Activated CD4-positive, alpha-beta T cell treated with anti-CD3 and anti-CD28 coated beads for 36 hours (primary cell): ENCODE measurements at places on chromosomes 6 and 20. TPM values are rescaled to one million over a fixed set of nuclear protein-coding genes. Genes with fewer than 3 reads are reported as not detected.

DNA sequence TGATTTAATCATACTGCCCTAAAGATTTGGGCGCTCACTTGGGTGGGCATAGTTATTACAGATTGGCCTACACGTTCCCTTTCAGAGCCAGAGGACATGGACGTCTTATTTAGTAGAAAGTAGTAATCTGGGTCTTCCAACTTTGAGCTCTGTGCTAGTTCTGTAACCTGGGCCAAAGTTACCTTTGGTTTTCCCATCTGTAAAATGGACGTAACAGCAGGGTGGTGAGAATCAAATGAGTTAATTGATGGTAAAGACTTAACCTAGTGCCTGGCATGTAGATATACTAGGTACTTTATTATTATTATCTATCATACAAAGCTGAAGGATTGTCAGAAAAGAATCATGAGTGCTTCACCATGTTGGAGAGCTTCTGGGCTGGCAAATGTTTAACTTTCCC is 74.8 kb downstream of the CDYL start:
- no peak for DNase-seq
- H3K36me3 ChIP-seq, result peaks cover 3% of the 10 kb centered on the region
- H3K27me3 ChIP-seq, result no peaks in the 10 kb centered on the region
- H3K4me1 ChIP-seq, result peaks cover 56% of the 10 kb centered on the region
- no peak overlapping the region for H3K27ac ChIP-seq

The PYGB gene
- total RNA-seq, result 21.1 TPM

GRCh38 chr6:62775427-62776022 is 435.7 kb upstream of the FKBP1C start:
- H3K4me3 ChIP-seq, result no peak overlapping the region
- no peak for DNase-seq
- no peaks in the 10 kb centered on the region for H3K4me1 ChIP-seq
- H3K27me3 ChIP-seq, result no peaks in the 10 kb centered on the region
- no peaks in the 10 kb centered on the region for H3K36me3 ChIP-seq
- no peak overlapping the region for H3K27ac ChIP-seq

The NOTCH4 gene
- total RNA-seq, result 1.1 TPM

DNA sequence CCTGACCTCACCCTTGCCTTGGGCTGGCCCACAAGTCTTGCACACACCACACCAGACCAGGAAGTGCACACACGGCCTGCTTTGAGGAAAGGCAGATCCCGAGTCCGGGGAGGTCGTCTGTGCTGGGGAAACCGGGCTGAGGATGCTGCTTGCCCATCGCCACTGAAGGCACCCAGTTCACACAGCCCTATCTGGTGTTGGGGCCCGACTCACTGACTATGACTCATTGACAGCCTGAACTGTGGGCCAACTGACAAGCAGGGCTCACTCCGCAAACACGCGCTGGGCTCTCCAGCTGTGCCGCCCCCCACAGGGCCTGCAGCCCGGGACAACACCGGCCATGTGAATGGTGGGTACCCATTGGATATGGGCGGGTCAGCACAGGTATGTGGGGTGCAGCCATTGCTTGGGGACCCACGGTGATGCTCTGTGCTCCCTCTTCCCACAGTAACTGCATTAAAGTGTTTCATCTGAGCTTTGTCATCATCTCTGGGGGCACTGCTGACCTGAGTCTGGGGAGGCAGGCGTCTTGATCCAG is 1.6 kb downstream of the SAMD10 start:
- peak overlapping the region; percentile 78 for H3K4me3 ChIP-seq
- no peaks in the 10 kb centered on the region for H3K27me3 ChIP-seq
- H3K4me1 ChIP-seq, result peaks cover 61% of the 10 kb centered on the region
- DNase-seq, result peak; percentile 83
- peak overlapping the region; percentile 86 for H3K27ac ChIP-seq
- peaks cover 35% of the 10 kb centered on the region for H3K36me3 ChIP-seq

The SUMO4 gene
- 4.7 TPM for total RNA-seq

The BMP7 gene
- 0.41 TPM for total RNA-seq

The SESN1 gene
- total RNA-seq, result 9.7 TPM

- H3K4me1 ChIP-seq, result peaks cover 27% of the 10 kb centered on the region
- no peaks in the 10 kb centered on the region for H3K27me3 ChIP-seq
- peak overlapping the region; percentile 97 for H3K4me3 ChIP-seq
Observed at GRCh38 chr20:45935416-45936046, 1.0 kb downstream of the PCIF1 start.

The OXT gene
- 0.40 TPM for total RNA-seq

The OR12D2 gene
- total RNA-seq, result not detected

The SYNDIG1 gene
- not detected for total RNA-seq

The SLC17A2 gene
- not detected for total RNA-seq

The PI3 gene
- total RNA-seq, result not detected

DNA sequence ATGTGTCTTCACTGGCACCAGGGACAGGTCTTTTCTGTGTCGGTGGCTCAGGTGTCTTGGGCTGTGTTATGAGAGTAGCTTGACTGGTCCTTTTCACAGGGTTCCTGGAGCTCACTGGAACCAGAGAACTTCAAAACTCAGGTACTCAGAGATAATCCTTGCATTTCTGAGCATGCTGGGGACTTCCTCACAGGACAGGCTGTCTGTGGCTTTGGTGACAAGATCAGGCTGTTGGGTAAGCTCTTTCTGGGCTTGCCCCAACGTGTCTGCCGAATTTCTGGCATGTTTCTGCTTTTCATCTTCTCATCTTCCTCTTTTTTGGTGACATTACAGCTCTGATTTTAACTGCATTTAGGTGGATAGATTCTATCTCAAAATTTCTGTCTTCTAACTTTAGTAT is 270.0 kb downstream of the CDH26 start:
- H3K4me3 ChIP-seq, result no peak overlapping the region
- peaks cover 1% of the 10 kb centered on the region for H3K36me3 ChIP-seq
- no peaks in the 10 kb centered on the region for H3K4me1 ChIP-seq
- H3K27ac ChIP-seq, result no peak overlapping the region

The WFDC6 gene
- total RNA-seq, result not detected

The VTA1 gene
- 73.9 TPM for total RNA-seq

The EPB41L1 gene
- total RNA-seq, result 0.67 TPM

The CGA gene
- total RNA-seq, result not detected

GRCh38 chr6:7803214-7803613 is 77.3 kb downstream of the BMP6 start:
- DNase-seq, result peak; percentile 8
- peaks cover 16% of the 10 kb centered on the region for H3K27me3 ChIP-seq
- no peak overlapping the region for H3K27ac ChIP-seq
- H3K4me3 ChIP-seq, result no peak overlapping the region
- no peaks in the 10 kb centered on the region for H3K36me3 ChIP-seq

DNA sequence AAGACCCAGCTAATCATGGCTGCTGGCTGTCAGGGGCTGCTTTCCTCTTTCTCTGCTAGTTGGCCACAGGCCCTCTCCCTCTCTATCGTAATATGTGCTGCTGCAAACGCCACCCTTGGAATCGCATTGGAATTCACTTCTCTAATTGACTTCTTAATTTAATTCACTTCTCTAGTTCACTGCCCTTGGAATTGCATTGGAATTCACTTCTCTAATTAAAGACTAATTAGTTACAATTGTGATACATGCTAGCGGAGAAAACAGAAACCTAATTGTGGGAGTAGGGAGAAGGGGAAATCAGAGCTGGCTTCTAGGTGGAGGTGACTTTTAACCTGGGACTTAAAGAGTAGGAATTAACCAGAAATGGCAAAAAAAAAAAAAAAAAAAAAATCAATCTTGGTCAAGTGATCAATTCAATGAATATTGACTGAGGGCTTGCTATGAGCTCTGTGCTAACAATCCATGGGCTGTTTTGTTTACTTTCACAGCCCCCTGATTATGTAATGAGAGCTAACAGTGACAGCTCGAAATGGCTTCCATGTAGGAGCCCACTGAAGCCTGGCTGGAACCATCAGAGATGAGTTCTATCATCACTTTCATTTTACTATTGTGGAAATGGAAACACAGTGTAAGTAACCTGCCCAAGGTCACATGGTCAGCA is 11.3 kb downstream of the ZFP64 start:
- H3K27ac ChIP-seq, result peak overlapping the region; percentile 55
- H3K27me3 ChIP-seq, result no peaks in the 10 kb centered on the region
- H3K36me3 ChIP-seq, result peaks cover 39% of the 10 kb centered on the region
- no peak for DNase-seq

GRCh38 chr6:8736156-8736895 is 301.0 kb upstream of the SLC35B3 start:
- no peaks in the 10 kb centered on the region for H3K36me3 ChIP-seq
- no peak overlapping the region for H3K4me3 ChIP-seq
- no peak overlapping the region for H3K27ac ChIP-seq
- H3K27me3 ChIP-seq, result peaks cover 2% of the 10 kb centered on the region

GRCh38 chr20:44914924-44915323 is 5.1 kb downstream of the PABPC1L start:
- no peak overlapping the region for H3K4me3 ChIP-seq
- H3K36me3 ChIP-seq, result peaks cover 46% of the 10 kb centered on the region
- H3K4me1 ChIP-seq, result peaks cover 26% of the 10 kb centered on the region

- H3K27ac ChIP-seq, result no peak overlapping the region
- no peak for DNase-seq
- H3K27me3 ChIP-seq, result no peaks in the 10 kb centered on the region
- H3K4me3 ChIP-seq, result no peak overlapping the region
- no peaks in the 10 kb centered on the region for H3K4me1 ChIP-seq
Observed at GRCh38 chr6:21026576-21027273, 492.5 kb downstream of the CDKAL1 start.

DNA sequence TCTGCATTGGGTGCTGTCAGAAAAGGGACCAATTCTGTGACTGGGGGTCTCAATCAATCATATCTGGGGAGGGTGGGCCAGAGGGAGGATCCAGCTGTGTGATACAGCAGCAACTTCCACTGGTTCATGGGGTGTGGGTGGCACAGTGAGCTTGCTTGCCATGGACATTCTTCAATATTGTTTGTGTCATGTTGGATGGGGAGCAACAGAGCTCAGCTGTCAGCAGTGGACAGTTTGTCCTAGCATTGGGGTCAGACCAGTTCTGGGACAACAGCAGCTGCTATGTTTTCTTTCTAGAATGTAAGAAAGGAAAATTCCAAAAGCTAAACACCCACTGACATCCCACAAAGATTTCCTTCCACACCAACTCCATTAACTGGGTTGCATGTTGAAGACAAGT is 221.9 kb upstream of the CDH4 start:
- H3K4me1 ChIP-seq, result no peaks in the 10 kb centered on the region
- H3K27me3 ChIP-seq, result no peaks in the 10 kb centered on the region
- H3K36me3 ChIP-seq, result peaks cover 2% of the 10 kb centered on the region
- H3K4me3 ChIP-seq, result no peak overlapping the region
- DNase-seq, result no peak

The SIRPB2 gene
- total RNA-seq, result not detected
